ENCODE measurements at places on chromosomes 7 and 10. TPM values are rescaled to one million over a fixed set of nuclear protein-coding genes. Genes with fewer than 3 reads are reported as not detected.

- DNase-seq: no peak
Measured at GRCh38 chr10:13709931-13710650, 123.3 kb downstream of the PRPF18 start.

DNA sequence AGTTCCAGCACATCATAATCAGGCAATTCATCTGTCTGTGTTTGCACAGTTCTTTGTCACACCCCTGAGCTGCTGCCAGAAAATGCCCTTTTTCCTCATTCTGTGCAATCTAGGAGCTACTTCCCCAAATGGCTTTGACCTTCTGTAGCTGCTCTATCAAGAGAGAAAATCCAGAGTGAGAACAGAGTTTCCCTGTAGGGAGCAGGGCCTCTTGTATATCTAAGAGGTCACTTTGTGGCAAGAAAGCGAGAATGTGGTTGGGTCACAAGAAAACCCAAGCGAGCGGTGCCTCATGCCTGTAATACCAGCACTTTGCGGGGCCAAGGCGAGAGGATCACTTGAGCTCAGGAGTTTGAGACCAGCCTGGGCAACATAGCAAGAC, 24.3 kb downstream of the SLC29A3 start:
- DNase-seq: no peak

Gene CRTAC1
- not detected for total RNA-seq

- no peak for DNase-seq
Measured at GRCh38 chr10:129331839-129332220, 135.2 kb upstream of the MGMT start.

DNA sequence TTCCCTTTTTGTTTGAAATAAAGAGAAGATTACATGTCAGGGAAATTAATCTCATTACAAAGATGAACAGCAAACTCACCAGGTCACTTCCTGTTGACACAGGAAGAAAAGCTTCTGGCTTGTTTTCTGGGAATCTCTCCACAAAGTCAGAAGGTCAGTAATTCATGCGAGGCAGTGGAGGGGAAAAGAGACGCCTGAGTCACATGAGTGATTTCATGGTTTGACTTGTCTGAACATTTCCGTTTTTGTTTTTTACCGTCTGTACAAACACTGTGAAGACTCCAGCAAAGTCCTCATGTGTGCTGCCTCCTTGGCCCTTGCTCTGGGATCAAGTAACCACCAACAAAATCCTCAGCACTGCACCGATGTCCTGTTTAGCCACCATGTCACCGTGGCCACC, 2.5 kb upstream of the HABP2 start:
- DNase-seq: no peak

- no peak for DNase-seq
Measured at GRCh38 chr7:138768241-138768640, 29.6 kb upstream of the TMEM213 start.

Gene KCND2
- not detected for total RNA-seq

- no peak for DNase-seq
Measured at GRCh38 chr10:62506371-62506770, 132.2 kb downstream of the ZNF365 start.

DNA sequence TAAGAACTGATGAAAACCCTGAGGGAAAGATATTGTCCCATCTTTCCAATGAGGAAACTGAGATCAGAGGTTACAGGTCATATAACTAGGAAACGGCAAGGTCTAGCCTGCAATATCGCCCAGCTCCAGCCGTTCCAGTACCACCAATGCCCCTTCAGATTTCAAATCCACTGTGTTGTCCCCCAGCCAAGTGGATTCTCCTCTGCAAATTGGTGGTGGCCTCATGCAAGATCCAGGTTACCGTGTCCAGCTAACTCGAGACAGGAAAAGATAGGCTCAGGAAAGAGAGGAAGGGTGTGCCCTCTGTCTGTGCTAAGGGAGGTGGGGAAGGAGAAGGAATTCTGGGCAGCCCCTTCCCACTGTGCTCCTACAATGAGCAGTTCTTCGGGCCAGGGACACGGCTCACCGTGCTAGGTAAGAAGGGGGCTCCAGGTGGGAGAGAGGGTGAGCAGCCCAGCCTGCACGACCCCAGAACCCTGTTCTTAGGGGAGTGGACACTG, 25.3 kb downstream of the PRSS2 start:
- no peak for DNase-seq

- no peak for DNase-seq
Measured at GRCh38 chr7:106749165-106749564, 88.2 kb upstream of the CCDC71L start.

- DNase-seq: no peak
Measured at GRCh38 chr10:110307805-110308204, 3.1 kb upstream of the SMNDC1 start.

DNA sequence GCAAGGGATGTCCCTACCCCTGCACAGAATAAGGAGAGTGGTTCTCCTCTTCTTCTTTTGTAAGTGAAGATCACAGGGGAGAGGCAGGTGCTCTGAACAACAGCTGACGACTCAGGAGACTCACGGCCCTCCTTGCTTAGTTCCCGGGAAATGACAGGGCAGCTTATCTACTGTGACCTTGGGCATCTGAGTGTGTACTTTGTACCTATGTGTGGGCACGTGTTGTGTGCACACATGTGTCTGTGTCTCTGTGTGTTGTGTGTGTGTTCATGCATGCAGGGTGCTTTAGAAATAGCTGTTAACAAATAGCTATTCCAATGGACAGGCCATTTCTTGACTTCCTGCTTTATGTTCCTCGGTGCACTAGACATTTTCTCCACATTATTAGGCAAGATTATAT, 80.5 kb upstream of the NPS start:
- DNase-seq: no peak

Gene CUTC
- total RNA-seq: 35.8 TPM

Gene TMEM178B
- 0.76 TPM for total RNA-seq

Data from CD4-positive, alpha-beta memory T cell (primary cell).